ENCODE measurements at places on chromosomes 7 and 10.

- DNase-seq, result no peak
Measured at GRCh38 chr10:13928451-13928850, 341.7 kb downstream of the PRPF18 start.

- DNase-seq, result no peak
Measured at GRCh38 chr10:57694956-57695608, 572.6 kb downstream of the IPMK start.

DNA sequence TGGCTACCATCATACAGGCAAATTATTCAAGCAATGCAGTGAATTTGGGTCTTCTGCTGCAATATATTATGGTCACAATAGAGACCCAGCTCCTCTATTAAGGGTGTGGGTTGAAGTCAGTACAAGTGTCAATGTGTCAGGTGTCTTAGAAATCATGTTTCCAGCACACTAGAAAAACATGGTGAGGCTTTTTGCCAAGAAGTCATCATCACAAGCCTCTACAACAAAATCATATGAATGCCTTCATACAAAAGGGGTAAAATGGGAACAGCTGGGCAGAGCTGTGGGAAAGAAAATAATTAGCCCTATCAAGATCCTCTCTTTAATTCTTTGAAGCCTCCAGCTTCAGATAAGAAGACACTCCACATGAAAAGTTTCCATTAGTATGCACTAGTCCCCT is 37.2 kb downstream of the FAM13C start:
- no peak for DNase-seq

- DNase-seq, result no peak
Measured at GRCh38 chr10:53356616-53357349, 584.2 kb upstream of the MBL2 start.

GRCh38 chr7:134513169-134513752 is 14.1 kb upstream of the AKR1B10 start:
- no peak for DNase-seq
